ENCODE measurements at places on chromosomes 4 and X. TPM values are rescaled to one million over a fixed set of nuclear protein-coding genes. Genes with fewer than 3 reads are reported as not detected.

The TMEM31 gene
- not detected for total RNA-seq

The VEGFC gene
- total RNA-seq: 7.0 TPM

The PPP2R3B gene
- 111 TPM for total RNA-seq

The PWWP3B gene
- 10.1 TPM for total RNA-seq

The CYBB gene
- 10.0 TPM for total RNA-seq

The MYL5 gene
- total RNA-seq: 4.8 TPM

The DGAT2L6 gene
- not detected for total RNA-seq

The ADGRL3 gene
- 0.83 TPM for total RNA-seq

The MAPK10 gene
- total RNA-seq: 7.6 TPM

The RS1 gene
- not detected for total RNA-seq

The NSG1 gene
- not detected for total RNA-seq

The GLRA3 gene
- total RNA-seq: 0.73 TPM

The TSPAN7 gene
- total RNA-seq: 144 TPM

The ANK2 gene
- total RNA-seq: 153 TPM

The TCEAL5 gene
- not detected for total RNA-seq

The SERTM2 gene
- not detected for total RNA-seq

The HDX gene
- total RNA-seq: 0.91 TPM

The SCML2 gene
- total RNA-seq: 1.6 TPM

The DHRSX gene
- 13.4 TPM for total RNA-seq

The UGT2A1 gene
- not detected for total RNA-seq

The AFM gene
- total RNA-seq: not detected

The TAF7L gene
- total RNA-seq: not detected

The FHDC1 gene
- total RNA-seq: 0.27 TPM

The IL1RAPL2 gene
- not detected for total RNA-seq

The CPZ gene
- total RNA-seq: not detected

The CD38 gene
- total RNA-seq: 6.8 TPM

The MAGED4 gene
- total RNA-seq: not detected

The GASK1B gene
- 8.6 TPM for total RNA-seq

The FAM236D gene
- total RNA-seq: not detected

The GPRIN3 gene
- total RNA-seq: 1.2 TPM

The SPINK2 gene
- total RNA-seq: not detected

The FGFBP2 gene
- total RNA-seq: 1.4 TPM
